ENCODE measurements at places on chromosomes 11 and 22.

GRCh38 chr11:61880454-61880853 lies 10.9 kb downstream of the FADS3 start:
- no peak for DNase-seq

- no peak for DNase-seq
Observed at GRCh38 chr22:47050401-47051051, 288.1 kb downstream of the TBC1D22A start.

- no peak for DNase-seq
Observed at GRCh38 chr22:37273846-37274225, 8.5 kb upstream of the CYTH4 start.

DNA sequence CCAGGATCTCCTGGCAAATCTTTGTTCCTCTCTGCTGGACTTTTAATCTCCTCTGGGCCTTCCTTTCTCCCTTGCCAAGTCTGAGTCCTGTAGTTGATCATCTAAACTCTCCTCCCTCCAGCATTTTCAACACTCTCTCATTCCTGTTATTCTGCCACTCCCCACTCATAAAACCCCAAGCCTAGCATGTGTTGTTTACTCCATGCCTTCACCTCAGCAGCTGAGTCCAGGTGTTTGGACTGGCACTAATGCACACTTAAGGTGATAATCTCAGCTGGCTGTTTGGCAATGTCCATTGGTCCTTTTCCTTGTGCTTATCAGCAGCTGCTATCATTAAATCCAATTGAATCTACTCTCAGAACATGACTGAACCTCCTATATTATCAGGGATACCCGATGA lies 876.8 kb upstream of the TENM4 start:
- DNase-seq, result no peak

DNA sequence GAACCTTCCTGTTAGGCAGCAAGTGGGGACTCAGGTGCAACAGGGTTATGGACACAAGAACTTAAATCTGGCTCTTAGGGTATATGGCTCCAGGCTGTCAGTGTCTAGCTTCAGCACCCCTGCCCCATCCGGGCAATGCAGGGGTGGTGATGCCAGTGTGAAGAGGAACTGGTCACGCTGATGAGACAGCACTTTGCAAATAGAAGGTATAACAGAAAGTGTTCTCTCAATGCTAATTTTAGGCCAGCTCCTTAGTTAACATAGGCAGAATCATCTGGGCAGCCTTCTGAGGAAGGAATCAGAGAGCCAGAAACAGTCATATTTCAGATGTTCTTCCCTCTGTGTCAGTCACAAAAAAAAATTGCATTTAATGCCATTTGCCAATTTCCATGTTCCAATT lies 41.2 kb downstream of the SYT9 start:
- DNase-seq, result no peak

GRCh38 chr11:125949271-125950177 lies 3.7 kb downstream of the VSIG10L2 start:
- no peak for DNase-seq

GRCh38 chr11:36854875-36855274 lies 256.8 kb upstream of the RAG2 start:
- DNase-seq, result no peak

- DNase-seq, result peak; percentile 41
Observed at GRCh38 chr11:122656631-122657101, 1.1 kb downstream of the UBASH3B start.

DNA sequence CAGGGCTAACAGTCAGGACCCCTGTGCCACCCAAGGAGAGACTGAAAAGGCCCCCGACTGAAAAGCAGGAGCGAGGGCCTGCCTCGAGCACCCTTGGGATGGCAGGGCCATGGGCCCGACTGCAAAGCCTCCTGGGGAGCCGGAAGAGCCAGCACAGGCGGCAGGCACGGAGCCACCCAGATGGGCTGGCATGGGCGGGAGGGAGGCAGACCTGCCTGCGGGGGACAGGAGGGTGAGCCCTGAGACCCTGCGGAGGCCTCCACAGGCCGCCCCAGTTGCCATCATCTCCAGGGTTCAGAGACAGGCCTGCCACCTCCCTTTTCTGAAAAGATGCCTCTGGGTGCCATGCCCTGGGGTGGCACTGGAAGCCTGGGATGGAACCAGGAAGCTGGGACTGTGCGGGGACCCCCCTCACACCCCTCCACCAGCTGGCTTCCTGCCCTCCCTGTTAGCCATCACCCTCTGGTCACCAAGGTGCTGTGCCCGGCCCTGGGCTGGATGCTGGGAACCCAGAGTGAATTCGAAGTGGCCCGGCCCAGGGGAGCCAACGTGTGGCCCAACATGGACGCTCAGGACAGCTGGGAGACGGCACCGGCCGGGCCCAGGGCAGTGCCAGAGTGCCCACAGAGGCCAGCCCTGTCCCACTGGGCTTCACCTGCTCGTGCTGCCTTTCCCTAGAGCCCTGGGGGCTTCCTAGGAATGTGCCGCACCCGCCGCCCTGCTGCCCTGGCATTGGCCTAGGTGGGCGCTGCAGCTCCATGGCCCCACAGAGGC lies 13.8 kb downstream of the TSPAN32 start:
- DNase-seq, result no peak

GRCh38 chr11:21545699-21546098 lies 647.2 kb upstream of the ANO5 start:
- DNase-seq, result no peak

GRCh38 chr11:120912504-120912903 lies 111.4 kb upstream of the TBCEL start:
- DNase-seq, result no peak

GRCh38 chr22:19244600-19245352 lies 46.7 kb downstream of the CLTCL1 start:
- no peak for DNase-seq

GRCh38 chr11:48307760-48308386 lies 1.9 kb downstream of the OR4S1 start:
- peak; percentile 68 for DNase-seq

DNA sequence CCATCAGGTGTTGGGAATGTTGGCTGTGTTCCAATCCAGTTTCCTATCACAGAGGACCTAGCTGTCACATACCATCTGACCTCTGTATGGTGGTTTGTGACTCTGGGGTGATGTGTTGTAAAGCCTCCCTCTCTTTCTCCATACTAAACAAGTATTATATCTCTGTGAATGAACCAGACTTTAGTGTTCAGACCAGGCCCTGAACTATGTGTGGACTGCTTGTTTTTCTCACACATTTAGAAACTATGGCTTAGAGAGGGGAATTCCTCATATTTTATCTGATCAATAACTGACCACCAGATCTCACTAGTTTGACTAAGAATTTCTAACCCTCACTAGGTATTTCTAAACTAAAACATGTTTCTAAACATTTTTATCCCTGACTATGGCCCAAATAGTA lies 17.5 kb downstream of the NCR3LG1 start:
- DNase-seq, result no peak

- DNase-seq, result no peak
Observed at GRCh38 chr11:821512-822371, 3.0 kb downstream of the PNPLA2 start.

- no peak for DNase-seq
Observed at GRCh38 chr22:40714499-40715337, 35.4 kb downstream of the MCHR1 start.

DNA sequence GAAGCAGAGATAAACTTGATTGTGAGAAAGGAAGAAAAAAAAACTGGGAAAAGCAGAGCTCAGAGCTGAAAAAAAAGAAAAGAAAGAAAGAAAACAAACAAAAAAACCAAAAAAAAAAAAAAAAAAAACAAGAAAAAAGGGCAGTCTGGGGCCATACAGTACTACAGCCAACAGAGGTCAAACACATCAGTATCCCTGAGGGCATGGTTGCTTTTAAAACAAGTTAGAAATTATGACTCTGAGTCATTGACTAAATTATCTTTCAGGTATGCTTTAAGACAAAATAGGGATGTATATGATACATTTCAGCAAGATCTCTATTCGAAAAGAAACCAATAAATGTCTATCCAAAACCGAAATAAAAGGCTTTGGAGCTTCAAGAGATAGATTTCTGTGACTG lies 37.1 kb upstream of the TLCD5 start:
- DNase-seq, result no peak

DNA sequence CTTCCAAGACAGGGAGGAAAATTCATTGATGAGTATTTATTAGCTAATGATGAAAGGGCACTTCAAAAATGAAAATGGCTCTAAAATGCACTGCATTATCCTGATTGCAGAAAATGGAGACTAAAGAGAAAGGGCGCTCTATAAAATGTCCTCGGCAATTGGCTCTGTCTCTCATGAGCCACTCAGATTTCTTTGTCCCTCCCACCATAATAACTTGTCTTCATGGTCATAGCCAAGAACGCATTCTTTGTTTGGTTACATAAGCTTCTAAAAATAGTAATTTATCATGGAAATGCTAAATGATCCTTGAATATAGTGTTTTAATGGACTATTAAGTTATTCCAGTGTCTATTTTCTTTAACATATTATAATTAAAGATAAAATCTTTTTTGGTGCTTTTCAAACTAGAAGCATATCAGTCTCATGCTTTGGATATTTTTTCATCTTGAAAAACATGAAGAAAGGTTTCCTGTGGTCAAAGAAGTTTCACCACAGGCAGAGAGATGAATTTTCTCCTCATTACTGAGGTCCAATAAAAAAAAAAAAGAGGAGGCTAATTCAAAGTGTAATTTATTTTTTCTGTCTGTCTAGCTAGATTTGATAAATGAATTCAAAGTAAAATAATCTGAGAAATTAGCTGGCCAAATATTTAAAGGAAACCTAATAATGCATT lies 238.1 kb upstream of the BLID start:
- DNase-seq, result no peak

DNA sequence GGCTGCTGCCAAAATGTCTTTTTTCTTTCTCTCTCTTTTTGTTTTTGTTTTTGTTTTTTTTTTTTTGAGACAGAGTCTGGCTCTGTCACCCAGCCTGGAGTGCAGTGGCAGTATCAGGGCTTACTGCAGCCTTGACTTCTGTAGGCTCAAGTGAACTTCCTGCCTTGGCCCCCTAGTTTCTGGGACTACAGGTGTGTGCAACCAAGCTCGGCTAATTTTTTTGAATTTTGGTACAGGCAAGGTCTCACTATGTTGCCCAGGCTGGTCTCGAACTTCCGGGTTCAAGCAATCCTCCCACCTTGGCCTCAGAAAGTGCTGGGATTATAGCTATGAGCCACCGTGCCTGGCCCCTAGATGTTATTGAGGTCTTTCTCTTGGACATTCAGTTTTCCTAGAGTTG lies 2.2 kb upstream of the DDX10 start:
- no peak for DNase-seq

GRCh38 chr11:76241243-76242000 lies 35.1 kb upstream of the WNT11 start:
- DNase-seq, result no peak

DNA sequence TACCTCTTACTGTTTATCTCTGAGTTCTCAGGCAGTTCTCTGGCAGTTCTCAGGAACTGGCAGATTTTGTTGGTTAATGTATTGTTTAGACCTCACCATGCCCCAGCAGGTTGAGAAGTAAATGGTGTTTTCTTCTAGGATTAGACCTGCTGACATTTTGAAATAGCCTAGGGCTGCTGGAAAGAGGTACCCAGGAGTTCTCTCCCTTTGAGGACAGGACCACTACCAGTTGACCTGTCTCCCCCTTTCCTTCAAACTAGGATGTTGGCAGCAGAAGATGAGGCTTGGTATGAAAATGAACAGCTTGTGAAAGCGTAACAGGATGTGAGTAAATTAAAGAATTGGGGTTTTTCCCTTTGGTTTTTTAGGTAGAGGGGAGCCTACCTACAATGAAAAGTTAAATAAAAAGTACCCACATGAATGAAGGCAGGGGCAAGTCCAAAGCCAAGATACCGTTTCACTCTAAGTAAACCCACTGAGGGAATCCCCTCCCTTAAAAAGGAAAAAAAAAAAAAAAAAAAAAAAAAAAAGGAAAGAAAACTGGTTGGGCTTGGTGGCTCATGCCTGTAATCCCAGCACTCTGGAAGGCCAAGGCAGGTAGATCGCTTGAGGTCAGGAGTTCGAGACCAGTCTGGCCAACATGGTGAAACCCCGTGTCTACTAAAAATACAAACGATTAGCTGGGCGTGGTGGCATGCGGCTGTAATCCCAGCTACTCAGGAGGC lies 96.2 kb downstream of the PDHX start:
- DNase-seq, result peak; percentile 13

GRCh38 chr22:49943771-49944398 lies 16.7 kb upstream of the PIM3 start:
- DNase-seq, result no peak
